ENCODE measurements at places on chromosomes 5 and 9.

DNA sequence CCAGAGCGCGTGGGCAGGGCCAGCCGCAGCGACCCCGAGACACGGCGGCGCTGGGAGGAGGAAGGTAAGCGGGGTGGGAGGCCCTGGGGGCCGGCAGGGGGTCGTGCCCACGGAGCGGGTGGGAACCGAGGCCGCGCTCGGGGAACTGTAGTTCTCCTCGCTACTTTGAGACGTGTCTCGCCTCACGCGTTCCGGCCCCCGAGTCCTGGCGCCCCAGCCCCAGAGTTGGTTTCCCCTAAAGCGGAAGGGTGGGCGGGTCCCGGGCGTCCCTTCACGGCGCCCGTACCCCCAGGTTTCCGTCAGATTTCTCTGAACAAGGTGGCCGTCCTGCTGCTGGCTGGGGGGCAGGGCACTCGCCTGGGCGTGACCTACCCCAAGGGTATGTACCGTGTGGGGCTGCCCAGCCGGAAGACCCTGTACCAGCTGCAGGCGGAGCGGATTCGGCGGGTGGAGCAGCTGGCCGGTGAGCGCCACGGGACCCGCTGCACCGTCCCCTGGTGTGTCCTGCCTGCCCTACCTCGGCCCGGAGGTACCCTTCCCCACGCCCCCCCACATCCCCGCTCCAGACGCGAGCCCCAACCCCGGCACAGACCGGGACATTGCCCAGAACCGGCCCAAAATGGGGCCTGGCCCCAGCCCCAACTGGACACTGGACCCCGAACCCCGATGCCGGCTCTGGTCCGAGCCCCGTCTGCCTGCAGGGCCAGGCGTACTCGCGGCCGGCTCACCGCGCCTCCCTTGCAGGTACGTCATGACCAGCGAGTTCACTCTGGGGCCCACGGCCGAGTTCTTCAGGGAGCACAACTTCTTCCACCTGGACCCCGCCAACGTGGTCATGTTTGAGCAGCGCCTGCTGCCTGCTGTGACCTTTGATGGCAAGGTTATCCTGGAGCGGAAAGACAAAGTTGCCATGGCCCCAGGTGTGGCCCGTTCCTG is 709 bp downstream of the UAP1L1 start:
- DNase-seq: no peak

GRCh38 chr5:91119981-91120850 is 262.9 kb downstream of the ARRDC3 start:
- no peak for DNase-seq

DNA sequence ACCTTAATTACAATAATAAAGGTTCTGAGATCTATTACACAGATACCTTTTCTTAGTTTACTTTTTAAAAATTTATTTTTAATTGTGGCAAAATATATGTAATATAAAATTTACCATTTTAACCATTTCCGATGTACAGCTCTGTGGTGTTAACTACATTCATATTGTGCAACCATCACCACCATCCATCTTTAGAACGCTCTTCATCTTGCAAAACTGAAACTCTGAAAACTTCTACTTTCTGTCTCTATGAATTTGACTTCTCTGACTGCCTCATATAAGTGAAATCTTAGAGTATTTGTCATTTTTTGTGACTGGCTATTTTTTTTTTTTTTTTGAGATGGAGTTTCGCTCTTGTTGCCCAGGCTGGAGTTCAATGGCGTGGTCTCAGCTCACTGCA is 26.8 kb downstream of the WWC1 start:
- no peak for DNase-seq

DNA sequence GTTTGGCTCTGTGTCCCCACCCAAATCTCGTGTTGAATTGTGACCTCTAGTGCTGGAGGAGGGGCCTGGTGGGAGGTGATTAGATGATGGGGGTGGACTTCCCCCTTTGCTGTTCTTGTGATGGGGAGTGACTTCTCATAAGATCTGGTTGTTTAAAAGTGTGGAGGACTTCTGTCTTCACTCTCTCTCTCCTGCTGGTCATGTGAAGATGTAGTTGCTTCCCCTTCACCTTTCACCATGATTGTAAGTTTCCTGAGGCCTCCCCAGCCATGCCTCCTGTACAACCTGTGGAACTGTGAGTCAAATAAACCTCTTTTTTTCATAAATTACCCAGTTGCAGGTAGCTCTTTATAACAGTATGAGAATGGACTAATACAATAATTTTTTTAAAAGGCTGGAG is 10.6 kb upstream of the MYO10 start:
- no peak for DNase-seq

DNA sequence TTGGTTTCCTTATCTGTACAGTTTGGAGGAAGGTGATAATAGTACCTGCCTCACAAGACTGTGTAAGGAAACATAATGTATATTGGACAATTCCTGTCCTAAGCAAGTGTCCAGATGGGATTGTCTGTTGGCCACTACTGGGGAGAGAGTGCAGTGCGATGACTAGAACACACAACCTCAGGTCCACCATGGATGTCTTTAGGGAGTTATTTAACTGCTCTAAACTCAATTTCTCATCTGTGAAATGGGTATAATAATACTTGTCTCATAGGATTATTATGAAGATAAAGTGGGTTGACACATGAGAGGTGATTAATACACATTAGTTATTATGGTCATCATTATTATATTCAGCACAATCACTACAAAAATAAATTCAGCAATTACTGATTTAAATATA is 63.1 kb downstream of the CAST start:
- DNase-seq: no peak

GRCh38 chr5:126998895-126999570 is 31.3 kb downstream of the MARCHF3 start:
- DNase-seq: no peak
